ENCODE measurements at places on chromosomes 1 and 21.

- no peak for DNase-seq
These were observed 857.9 kb downstream of the BRINP3 start for GRCh38 chr1:189619682-189620332.

DNA sequence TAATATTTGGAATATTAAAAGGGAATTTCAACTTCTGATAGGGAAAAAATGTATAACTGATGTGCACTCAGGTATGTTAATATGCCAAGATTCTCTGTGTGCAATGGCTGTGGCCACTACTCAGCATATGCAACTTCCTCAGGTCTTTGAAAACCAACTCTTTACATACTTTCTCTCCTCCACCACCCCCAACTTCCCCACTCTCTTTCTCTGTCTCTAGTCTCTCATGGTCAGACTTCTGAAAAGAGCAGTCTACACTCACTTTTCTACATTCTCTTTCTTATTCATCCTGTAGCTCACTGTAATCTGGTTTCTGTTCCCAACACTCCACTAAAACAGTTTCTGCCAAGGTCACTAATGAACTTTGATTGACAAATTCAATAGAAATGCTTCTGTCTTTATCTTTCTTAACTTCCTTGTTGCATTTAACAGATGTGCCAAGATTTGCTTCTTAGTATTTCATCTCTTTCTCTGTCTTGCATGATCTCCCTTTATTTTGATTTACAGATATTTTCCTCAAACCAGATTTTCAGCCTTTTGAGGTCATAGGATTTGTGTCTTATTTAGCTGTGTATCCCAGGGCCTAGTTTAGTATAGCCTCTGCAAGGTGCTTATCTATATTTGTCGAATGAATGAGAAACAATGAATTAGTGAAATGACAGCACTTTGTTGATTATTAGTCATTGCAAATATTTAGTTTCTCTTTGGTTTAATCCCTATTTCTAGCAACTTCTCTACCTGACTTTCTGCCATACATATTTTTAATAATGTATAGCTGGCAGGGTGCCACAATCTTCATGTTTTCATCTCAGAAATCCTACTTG is 168.9 kb downstream of the LMO4 start:
- DNase-seq, result no peak

DNA sequence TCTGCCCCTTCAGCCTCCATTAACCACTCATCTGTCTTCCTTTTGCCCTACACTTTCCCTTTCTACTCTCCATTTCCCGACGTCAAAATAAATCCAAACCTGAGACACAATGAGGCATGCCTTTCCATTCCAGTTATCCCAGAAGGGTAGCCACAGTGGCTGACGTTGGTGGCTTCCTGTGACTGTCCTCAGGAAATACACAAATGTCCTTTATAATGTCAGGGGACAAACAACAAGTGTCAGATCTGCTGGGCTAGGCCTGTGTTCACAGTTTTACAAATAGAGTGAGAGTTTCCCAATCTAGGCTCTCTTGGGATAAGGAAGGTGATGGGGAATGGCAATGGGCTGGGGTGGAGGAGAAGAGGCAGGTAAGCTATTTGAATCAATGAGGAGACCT is 135.3 kb downstream of the BRINP2 start:
- DNase-seq, result no peak

- DNase-seq, result no peak
These were observed 14.7 kb downstream of the ADCY10 start for GRCh38 chr1:167899253-167899681.

DNA sequence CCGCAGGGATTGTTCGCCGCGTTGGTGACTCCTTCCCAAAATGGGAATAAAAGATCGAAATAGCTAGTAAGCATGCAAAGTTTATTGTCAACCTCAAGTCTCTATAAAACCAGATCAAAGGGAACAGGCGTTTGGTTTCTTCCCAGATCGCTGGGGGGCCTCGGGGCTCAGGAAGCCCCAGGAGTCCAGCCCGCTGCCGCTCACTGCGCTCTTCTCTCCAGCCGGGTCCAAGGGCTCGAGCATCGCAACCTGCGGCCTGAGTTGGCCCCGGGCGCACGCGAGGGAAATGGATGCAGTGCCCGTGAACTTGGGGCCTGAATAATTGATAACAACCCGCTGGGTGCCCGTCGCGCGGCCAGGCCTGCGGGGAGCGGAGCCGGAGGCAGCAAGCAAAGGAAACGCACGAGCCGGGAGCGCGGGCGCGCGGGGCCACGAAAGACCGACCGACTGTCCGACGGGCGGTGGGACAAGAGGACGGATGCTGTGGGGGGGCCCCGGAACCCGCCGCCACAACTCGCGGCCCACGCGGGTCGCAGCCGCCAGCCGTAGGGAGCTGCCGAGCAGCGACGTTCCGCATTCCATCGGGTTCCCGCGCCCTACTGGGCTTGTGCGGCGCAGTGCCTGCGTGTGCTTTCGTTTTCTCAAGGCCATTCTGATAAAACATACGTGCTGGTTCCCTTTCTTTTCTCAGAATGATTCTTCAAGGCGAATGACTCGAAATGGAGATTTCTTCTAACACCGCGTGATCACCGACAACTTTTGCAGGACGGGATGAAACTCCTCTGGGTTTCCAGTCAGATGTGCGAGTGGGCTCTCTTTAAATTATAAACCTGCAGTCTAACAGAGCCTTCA is 14.0 kb upstream of the ALX3 start:
- DNase-seq, result peak; percentile 53

- peak; percentile 48 for DNase-seq
These were observed 209.3 kb upstream of the C1orf105 start for GRCh38 chr1:172211221-172211620.

GRCh38 chr1:31860581-31860980 is 44.8 kb upstream of the SPOCD1 start:
- DNase-seq, result no peak

DNA sequence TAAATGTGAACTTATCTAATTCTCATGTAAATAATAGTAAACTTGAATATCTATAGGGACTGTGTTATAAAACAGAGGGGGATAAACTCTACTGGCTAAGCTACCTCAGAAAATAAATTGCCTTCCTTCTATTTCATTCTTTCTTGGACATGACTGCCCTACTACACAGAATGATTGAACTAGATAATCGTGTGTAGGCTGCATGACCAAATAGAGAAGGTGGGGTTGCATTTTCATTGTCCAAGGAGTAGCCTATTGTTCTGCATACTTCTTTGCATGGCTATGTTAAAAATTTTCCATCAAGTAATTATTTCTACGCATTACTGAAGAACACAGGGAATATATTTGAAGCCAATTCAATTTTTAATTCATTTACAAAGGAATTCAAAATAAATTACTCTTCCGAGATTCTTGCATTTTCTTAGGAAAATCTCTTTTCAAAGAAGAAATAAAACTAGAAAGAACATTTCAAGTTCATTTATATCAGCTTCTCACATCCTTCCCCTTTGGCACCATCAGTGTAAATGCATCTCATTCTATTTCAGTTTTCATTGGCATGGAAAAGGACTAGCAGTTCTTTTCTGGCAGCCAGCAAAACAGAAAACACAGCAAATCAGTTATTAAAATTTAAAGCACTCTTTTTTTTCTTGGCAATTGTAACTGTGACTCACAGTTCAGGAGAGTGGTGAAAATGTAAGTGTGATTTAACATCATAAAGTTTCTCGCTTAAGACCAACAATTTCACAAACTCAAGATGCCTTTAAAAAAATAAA is 714.7 kb downstream of the NCAM2 start:
- DNase-seq, result no peak

DNA sequence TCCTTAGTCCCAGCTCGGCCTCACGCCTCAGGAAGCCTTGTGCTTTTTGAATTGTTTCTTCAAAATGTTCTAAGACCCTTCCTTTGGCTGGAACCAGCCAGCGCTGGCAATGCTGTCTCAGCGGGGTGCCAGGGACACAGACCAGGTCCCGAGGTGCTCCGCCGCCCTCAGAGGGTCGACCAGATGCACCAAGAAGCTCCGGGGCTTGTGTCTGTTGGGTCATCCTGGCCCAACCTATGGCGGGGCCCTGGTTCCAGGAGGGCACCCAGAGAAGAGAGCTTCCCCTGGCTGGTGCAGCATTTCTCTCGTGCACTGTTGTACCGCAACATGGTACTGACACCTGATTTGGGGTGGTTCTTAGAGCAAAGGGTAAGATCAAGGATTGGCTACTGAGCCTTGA is 40.1 kb upstream of the BECN2 start:
- DNase-seq, result no peak

DNA sequence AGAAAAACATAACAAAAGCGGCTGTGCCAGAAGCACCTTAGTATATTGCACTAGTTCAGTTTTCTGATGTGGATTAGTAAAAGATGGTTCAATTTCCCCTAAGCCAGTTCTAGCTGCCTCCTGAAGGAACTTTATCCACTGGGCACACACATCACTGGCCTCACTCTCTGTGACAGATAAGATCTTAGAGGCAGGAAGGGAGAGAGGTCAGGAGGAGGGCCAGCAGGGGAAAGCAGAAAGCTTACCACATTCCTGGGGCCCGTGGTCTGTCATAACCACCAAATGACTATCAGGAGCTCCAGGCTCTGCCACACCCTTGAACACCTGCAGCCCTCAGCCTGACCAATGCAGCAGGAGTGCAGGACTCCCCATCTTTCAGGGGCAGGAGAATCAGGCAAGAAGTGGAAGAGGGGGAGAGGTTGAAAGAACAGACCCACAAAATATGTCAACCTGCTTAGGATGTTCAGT is 37.8 kb downstream of the LRRC71 start:
- no peak for DNase-seq

GRCh38 chr1:119007339-119007669 is 19.2 kb upstream of the TBX15 start:
- no peak for DNase-seq

- no peak for DNase-seq
These were observed 40.3 kb downstream of the TP73 start for GRCh38 chr1:3692598-3692997.

GRCh38 chr1:9882296-9882944 is 27.6 kb downstream of the CTNNBIP1 start:
- no peak for DNase-seq

DNA sequence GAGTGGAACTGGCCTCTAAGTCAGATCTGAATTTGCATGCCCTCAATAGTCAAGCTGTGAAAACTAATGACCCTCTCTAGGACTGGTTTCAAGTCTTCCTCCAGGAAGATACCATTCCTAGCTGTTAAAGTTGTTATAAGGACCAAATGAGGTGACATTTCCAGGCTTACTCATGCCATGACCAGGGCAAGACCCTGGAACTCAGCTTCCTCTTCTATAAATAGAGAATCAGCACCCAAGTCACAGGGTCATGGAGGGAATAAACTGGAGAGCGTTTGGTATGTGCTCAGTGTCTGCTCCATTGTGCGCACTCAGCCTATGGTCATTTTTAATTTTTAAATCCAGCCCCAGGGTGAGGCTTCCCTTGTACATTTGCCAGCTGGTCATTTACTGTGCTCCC is 2.5 kb downstream of the S100A9 start:
- no peak for DNase-seq

DNA sequence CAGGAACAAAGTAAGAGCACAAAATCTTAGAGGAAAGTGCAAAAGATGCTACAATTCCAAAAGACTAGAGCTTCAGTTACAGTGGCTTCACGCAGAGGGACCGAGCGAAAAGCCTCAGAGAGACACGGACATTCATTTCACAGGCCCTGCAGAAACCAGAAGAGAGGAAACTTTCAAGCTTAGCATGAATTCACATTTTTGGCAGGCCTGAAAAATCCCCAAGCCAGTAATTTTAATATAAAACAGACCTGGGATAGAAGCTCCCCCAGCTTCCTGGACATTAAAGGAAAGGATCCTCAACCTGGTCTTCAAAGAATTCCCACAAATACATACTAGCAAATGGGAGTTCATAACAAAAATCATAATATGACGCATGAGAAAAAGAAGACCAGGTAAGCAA is 66.2 kb downstream of the HSF2BP start:
- no peak for DNase-seq

DNA sequence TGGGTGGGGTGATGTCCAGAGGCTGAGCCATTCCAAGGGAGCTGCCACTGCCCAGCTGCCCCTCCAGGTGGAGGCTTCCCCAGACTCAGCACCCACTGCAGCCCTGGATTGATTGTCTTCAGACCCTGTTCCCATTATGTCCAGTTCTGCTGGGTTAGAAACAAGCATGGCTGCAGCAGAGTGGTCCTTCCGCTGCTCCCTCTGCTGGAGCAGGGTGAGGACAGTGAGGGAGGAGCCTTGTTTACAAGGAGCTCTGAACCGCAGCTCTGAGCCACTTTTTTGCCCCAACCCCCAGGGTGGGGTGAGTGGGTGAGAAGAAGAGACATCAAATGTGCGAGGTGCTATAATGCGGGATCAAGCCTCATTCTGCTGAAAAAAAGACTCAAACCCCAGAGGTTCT is 2.3 kb downstream of the TNNT2 start:
- DNase-seq, result no peak

GRCh38 chr21:14841511-14842472 is 223.0 kb downstream of the NRIP1 start:
- DNase-seq, result no peak

GRCh38 chr1:203142684-203143408 is 15.3 kb downstream of the ADORA1 start:
- DNase-seq, result no peak

GRCh38 chr1:59422921-59423575 is 126.2 kb downstream of the FGGY start:
- DNase-seq, result no peak

DNA sequence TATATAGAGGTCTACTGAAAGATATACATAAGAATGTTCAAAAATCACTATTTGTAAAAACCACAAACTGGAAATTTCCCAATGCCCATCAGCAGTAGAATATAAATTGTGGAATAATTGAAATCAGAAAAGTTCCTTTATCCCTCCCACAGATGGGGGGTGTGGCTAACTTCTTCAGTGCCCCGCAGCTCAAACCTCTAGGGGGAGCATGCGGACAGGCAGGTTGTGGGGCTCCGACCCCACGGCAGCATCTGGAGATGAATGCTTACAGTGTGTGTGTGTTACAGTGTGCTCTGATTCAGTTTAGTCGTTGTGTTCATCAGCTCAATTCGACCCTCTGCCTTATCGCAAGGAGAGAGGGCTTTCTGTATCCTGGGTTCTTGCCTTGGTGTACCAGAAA is 262.1 kb upstream of the LRRC7 start:
- no peak for DNase-seq

GRCh38 chr1:193697115-193697762 is 510.8 kb upstream of the B3GALT2 start:
- no peak for DNase-seq

DNA sequence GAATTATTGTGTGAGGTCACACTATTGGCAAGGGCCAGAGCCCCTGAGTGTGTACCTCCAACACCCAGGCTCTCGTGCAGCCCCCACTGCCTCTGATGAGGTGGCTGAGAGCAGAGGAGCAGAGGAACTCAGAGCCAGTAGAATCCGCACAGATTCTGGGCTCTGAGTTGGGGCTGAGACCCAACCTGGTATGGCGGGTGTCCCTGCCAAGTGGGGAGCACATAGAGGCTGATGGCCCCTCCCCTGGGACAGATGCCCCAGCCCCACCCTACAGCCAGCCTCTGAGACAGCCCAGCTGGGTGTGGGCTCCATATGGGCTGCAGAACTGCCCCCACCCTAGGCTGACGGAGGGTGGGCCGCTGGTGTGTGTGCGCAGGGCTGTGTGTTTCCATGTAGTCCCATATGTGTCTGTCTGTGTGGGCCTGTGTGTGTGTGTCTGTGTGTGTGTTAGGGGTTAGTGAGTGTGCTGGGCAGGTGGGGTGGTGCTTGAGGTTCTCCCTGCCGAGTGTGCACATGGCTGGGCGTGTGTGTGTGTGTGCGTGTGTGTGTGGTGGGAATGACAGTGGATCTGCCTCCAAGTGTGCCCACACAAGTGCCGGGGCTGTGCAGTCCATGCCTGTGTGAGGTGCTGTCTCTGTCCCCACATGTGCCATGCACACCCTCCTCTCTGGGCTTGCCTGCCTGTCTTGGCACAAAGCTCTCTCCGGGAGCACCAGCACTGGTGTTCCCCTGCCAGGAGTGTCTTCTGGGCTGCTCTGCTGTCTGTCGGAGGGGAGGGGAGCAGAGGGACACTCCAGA is 24.4 kb downstream of the FOXO6 start:
- DNase-seq, result peak; percentile 59

Measured in left hindlimb (tissue), 1 donor.